Hematopoietic multipotent progenitor cell treated with erythropoietin and hydrocortisone succinate and interleukin-3 and kit ligand, for 6 days (in vitro differentiated cells): ENCODE measurements at places on chromosomes 2 and 18.

- DNase-seq: no peak
These were observed 198.4 kb downstream of the RBM43 start for GRCh38 chr2:151063271-151063670.

GRCh38 chr2:199085261-199085660 lies 372.5 kb downstream of the SATB2 start:
- DNase-seq: no peak

GRCh38 chr2:64021578-64021977 lies 2.4 kb upstream of the VPS54 start:
- DNase-seq: peak; percentile 59

DNA sequence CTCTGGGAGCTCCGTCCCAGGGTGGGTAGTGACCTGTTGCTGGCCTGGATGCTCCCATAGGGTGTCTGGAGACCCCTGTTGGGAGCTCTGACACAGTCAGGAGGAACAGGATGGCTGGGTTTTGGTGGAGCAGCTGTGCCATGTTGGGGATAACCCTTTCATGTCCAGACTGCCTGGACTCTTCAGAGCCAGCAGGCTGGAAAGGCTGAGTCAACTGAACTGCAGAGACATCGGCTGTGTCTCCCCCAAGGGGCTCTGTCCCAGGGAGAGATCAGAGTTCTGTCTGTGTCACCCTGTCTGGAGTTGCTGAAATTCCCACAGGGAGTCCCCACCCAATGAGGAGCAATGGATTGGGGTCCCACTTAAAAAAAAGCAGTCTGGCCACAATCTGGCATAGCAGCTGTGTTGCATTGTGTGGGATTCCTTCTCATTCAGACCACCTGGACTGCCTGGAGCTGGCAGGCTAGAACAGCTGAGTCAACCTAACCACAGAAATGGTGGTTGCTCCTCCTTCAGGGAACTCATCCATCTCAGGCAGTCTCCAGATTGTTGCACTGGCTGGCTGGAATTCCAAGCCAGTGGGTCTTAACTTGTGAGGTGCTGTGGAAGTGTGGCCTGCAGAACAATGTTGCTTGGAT lies 37.2 kb downstream of the AGPS start:
- DNase-seq: no peak

DNA sequence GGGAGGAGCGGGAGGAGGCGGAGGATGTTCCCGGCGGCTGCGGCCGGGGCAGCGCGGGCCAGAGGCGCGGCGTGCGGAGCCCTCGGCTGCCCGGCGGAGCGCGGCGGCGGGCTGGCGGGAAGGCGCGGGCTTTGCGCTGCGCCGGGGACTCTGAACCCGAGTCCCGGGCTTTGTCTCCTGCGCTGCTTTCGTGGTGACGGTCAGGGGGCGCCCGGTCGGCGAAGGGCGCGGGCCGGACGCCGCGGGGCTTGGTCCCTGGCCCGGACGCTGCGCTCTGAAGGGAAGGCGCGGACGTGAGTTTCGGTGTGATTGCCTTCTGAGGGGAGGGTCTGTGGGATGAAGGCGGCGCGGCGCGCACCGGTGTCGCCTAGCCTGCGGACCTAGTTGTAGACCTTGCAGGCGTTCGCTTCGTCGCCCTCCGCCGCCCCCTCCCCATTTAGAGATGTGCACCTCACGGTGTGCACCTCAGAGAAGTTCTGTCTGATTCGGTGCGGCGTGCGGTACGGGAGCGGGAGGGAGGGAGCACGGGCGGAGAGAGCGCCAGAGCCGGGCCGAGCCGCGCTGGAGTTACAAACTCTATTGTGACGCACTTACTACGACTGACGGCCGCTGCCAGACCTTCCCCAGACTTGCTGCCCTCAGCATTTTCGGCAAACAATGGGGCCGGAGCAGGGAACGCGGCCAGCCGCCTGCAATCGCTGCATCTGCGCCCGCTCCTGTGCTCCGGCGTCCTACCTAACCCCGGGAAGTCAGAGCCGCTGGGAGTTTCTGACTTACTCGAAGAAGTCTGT lies 2.1 kb downstream of the BCL2L11 start:
- peak; percentile 72 for DNase-seq

- no peak for DNase-seq
These were observed 3.2 kb upstream of the ENOSF1 start for GRCh38 chr18:715626-716025.

DNA sequence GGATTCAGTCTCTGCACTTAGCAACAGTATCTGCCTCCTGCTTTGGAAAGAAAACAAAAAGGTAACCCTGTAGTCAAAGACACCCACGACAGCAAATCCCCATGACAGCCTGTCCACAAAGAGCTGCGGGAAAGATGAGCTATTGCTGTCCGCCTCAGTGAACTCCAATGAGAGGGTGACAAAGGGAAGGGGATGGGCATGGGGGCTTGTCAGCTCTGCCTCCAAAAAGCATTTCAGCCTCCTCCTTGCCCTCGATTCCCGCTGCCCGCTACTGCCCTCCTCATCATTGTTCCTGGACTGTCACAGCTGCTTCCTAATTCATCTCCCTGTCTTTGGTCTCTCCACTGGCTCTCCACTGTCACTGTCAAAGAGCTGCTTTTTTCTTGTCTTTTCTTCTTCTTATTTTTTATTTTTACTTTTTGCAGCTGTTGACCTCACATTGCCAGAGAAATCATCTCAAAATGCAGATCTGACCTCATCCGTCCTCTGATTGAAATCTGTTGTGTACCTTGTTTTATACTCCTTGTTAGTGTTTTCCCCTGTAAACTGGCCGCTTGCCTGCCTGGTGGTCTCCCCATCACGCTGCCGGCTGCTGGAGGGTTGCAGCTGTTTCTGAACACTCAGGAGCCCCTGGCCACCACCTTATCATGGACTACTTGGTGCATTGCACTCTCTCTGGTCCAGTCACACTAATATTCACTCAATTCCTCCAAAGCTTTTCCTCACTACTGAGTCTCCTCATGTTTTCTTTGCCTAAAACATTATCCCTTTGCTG lies 7.9 kb upstream of the E2F6 start:
- DNase-seq: no peak

- no peak for DNase-seq
These were observed 150.1 kb upstream of the RMP24 start for GRCh38 chr18:35822413-35822812.

DNA sequence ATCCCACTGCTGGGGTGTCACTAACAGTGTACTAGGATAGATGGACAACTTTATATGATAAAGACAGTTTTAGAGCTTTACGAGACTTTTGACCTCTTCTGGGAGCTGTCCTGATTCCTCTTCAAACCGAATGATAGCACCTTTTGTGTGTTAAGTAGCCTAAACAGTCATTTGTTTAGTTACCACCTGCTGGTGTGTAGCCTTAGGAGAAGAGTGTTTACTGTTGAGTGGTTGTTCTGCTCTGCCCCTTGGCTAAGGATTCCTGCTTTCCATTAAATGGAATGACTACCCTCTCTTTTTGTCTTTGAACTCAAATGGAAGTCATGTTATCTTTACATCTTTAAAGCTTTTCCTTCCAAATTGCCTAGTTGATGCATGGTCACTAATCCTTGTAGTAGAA lies 28.0 kb upstream of the MGAT5 start:
- DNase-seq: no peak

DNA sequence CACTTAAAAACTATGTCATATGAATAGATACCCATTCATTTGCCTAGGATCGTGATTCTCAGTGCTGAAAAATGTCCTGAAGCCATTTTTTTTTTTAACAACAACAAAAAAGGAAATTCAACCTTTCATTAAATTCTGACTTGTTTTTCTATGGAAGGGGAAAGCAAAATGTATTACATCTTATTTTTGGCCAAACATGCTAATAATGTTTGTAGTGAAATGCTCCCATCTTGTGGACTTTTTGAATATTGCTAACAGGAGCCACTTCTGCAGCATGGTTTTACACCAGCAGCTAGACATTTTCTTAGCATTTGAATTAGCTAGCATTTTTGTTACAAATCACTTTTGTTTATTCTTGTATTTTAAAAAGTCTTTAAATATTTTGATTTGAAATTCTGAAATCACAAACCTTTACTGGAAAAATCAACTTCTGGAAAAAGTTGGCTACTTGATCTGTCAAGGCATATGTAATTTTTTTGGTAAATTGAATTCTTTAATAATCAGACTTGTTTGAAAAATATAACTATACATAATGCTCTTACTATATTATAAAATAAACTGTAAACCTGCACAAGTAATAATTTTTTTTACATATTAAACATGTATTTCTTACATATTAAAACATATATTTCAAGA lies 75.8 kb downstream of the KIDINS220 start:
- DNase-seq: peak; percentile 68

GRCh38 chr2:239166201-239166834 lies 234.5 kb downstream of the HDAC4 start:
- no peak for DNase-seq
